ENCODE measurements at places on chromosomes 12 and 14.

- DNase-seq, result no peak
Observed at GRCh38 chr12:68559984-68560850, 50.5 kb upstream of the RAP1B start.

- no peak for DNase-seq
Observed at GRCh38 chr14:92990456-92991430, 67.8 kb downstream of the CHGA start.

- no peak for DNase-seq
Observed at GRCh38 chr14:34775922-34776321, 61.5 kb upstream of the CFL2 start.

- no peak for DNase-seq
Observed at GRCh38 chr14:35482994-35483515, 50.9 kb upstream of the INSM2 start.

DNA sequence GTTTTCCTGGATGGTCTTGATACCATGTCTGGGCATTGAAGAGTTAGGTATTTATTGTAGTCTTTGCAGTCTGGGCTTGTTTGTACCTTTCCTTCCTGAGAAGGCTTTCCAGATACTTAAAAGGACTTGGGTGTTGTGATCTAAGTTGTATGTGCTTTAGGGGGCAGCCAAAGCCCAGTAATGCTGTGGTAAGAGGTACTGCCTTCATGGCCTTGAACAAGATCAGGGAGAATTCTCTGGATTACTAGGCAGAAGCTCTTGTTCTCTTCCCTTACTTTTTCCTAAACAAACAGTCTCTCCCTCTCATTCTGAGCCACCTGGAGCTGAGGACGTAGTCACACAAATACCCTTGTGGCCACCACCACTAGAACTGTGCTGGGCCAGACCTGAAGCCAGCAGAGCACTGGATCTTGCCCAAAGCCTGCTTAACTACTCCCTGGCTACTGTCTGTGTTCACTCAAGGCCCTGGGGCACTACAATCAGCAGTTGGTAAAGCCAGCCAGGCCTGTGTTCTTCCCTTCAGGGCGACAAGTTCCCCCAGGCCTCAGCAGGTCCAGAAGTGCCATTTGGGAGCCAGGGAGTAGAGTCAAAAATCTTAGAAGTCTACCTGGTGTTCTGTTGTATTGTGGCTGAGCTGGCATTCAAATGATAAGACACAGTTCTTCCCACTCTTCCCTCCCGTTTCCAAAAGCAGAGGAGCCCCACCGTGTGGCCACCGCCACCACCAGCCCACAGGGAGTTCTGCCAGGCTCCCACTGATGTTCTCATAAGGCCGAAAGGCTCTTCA is 11.4 kb downstream of the PRORP start:
- no peak for DNase-seq
